CD4-positive, CD25-positive, alpha-beta regulatory T cell (primary cell): ENCODE measurements at places on chromosomes 12 and 14.
A peak's percentile ranks its signal among the peaks of the same experiment; 100 is the strongest.

- DNase-seq, result no peak
These were observed 36.0 kb downstream of the RTRAF start for GRCh38 chr14:52025310-52025709.

- DNase-seq, result no peak
These were observed 10.0 kb upstream of the SLC38A4 start for GRCh38 chr12:46835785-46836184.

DNA sequence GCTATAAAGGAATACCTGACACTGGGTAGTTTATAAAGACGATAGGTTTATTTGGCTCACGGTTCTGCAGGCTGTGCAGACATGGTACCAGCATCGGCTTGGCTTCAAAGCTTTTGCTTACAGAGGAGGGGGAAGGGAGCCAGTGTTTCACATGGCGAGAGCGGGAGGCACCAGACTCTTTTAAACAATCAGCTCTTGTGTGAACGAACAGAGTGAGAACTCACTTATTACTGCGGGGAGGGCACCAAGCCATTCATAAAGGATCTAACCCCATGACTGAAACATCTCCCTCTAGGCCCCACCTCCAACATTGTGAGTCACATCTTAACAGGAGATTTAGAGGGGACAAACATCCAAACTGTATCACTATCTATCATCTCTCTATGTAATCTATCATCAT lies 227.4 kb downstream of the TMEM132D start:
- DNase-seq, result no peak

GRCh38 chr14:71163842-71164629 lies 256.8 kb downstream of the PCNX1 start:
- no peak for DNase-seq

- no peak for DNase-seq
These were observed 40.0 kb downstream of the ZFYVE1 start for GRCh38 chr14:72986857-72987256.

GRCh38 chr12:25051656-25052195 lies 102.8 kb upstream of the BCAT1 start:
- no peak for DNase-seq

DNA sequence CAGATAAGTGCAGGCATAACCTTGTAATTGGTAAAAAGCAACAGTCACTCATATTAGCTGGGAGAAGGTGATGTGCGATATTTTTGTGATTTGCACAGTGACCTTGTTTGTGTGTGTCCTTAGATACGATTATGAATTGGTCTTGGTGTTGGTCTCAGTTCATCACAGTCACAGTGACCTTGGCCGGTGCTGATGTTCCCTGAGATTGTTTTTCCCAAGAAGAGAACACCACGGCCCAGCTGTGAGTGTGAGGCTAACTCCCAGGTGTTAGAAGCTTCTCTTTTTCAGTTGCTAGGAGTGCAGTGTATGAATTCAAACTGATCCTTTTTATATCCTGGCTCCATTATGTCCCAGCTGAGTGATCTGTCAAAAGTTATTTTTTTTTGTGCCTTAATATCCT lies 46.2 kb downstream of the TRHDE start:
- DNase-seq, result no peak

GRCh38 chr14:34628681-34629135 lies 1.2 kb downstream of the SNX6 start:
- DNase-seq, result peak; percentile 6

DNA sequence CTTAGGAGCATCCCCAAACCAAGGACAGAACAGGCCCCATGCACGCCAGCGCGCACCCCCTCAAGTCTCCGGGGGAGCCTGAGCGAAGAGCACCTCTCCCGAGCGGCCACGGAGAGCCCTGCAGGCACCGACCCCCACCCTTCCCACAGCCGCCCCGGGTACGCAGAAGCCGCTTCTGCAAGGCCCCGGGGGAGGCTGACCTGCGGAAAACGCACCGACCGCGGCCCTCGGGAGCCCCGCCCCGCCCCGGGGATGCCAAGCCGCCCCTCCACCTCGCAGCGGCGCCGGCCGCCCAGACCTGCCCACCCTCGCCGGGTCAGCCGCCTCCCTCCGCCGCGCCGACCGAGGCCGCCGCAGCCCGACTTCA lies 385 bp downstream of the CAPRIN2 start:
- DNase-seq, result no peak

DNA sequence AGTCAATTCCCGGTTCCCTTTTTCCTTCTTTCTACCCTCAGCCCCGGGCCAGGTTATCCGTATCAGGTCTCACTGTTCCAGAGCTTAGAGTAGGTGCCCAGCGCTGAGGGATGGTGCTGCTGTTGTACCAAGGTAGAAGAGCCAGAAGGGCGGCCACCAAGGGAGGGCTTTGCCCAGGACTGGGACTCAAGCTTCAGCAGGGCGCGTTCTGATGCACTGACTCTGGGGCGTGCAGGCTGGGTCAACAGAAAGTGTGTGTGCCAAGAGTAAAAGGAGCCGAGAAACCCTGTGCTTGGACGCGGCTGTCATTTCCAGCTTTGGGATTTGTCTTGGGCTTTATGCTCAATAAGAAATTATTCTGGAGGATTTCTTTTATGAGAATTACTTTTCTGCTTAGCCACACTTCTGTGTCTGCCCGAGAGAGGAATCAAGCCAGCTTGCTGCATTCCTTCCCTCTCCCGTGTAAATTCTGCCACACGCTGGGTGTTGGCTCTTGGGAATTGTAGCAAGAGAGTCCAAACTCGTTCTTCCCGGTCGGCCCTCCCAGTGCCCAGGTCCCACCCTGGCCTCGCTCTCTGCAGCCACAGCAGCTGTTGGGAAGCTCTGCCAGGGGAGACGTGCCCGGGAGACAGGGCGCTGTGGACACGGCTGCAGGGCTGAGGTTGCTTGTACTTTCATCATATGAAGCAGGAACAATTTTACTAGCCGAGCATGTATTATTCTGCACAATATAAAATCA lies 98.0 kb downstream of the FBXL14 start:
- no peak for DNase-seq

DNA sequence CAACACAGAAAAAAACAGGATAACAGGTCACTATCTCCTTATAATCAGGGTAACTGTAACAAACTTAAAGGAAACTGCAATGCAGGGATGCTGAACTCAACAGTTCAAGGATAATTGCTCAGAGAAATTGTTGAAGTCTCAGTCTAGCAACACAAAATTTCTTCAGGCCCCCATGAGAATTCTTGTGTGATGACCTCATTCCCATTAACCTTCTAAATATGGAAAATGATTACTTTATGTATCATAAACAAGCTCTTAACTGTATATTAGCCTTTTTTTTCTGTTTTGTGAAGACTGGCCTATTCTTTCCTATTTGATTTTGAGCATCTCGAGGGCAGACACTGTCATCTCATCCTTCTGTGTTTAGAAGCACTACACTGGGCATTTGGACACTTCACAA lies 47.1 kb downstream of the IGF1 start:
- DNase-seq, result no peak

GRCh38 chr12:50016501-50017475 lies 8.5 kb downstream of the RACGAP1 start:
- DNase-seq, result no peak

- DNase-seq, result no peak
These were observed 896 bp downstream of the HHIPL1 start for GRCh38 chr14:99645545-99646505.

DNA sequence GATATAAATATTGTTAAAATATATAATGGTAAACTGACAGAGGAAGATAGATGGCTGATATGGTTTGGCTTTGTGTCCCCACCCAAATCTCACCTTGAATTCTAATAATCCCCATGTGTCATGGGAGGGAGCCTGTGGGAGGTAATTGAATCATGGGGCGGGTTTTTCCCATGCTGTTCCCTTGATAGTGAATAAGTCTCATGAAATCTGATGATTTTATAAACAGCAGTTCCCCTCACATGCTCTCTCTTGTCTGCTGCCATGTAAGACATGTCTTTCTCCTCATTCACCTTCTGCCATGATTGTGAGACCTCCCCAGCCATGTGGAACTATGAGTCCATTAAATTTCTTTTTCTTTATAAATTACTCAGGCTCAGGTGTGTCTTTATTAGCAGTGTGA lies 46.3 kb downstream of the PTCSC3 start:
- no peak for DNase-seq

GRCh38 chr12:116677202-116677661 lies 60.6 kb downstream of the SPRING1 start:
- no peak for DNase-seq

DNA sequence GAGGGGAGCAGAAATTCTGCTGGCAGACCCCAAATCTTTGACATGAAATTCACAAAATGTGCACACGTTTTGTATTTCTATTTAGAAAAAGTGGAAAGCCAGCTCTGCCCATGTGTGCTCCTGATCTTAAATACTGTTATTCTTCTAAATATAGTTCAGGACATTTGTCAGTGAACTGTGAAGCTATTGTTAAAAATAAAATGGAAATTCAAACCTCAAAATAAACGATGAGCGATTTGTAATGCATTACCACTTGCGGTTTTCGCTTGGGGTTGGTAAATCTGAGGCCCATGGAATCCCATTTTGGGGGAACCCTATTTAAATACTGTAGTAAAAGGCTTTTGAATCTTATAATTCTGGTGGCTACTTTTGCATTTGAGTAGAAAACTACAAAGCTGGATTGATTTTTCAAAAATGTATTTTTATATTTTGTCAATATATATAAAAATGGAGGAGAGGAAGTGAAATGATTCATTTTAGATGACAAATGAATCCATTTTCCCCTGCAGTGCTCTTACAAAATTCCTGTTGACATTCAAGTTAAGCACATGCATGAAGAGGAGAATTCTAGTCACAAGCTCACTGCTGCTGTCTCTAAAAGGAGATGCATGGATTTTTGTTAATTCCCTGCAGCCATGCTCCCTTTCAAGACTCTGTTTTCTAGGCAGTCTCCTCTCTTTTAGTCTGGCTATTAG lies 47.1 kb downstream of the FLRT2 start:
- DNase-seq, result no peak

GRCh38 chr14:41950428-41951151 lies 343.9 kb downstream of the LRFN5 start:
- no peak for DNase-seq

- peak; percentile 60 for DNase-seq
These were observed 21.7 kb downstream of the ZDHHC22 start for GRCh38 chr14:77119851-77120250.

DNA sequence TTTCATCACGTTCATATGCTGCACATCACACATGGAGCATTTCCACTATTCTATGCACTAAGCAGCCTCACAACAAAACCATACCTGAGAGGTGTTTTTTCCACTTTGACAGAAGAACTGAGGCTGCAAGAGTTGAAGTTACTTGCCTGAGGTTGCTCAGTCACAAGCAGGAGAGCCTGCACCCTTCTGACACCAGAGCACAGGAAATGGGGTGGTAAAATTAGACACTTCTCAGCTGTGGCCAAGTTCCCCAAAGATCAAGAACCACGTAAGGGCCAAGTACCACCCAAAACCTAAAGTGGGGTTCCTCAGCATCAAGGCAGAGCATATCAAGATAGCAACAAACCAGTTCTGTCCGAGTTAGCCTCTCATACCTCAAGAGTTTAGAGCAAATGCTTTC lies 185.8 kb downstream of the CAPZA3 start:
- DNase-seq, result no peak

DNA sequence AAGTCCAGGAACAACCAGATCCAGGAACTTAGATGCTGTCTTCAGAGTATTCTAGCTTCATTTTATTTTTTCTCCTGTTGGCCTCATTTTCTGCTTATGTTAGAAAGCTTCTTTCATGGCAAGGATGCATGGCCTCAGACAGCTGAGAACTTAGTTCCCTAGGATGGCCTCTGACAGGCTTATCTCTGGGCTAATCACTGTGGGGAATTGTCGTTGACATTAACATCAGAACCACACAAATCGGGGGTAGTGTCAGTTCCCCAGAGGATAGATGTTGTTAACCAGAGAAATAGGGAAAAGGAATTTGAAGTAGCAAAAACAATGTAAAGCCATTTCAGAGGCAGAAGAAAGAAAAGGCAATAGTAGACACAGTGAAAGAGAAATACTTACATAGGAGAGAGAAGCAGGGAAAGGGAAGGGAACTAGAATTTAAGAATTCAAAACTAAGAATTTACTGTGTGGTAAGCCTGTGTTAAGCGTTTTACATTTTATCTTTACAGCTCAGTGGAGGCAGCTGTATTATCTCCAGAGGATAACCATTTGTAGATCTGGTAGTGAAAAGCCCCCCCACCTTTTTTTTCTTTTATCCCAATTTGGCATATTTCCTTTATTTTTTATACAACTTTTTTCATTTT lies 21.8 kb downstream of the FUT8 start:
- no peak for DNase-seq

- DNase-seq, result no peak
These were observed 1027.6 kb downstream of the BCL11B start for GRCh38 chr14:98244162-98244948.

DNA sequence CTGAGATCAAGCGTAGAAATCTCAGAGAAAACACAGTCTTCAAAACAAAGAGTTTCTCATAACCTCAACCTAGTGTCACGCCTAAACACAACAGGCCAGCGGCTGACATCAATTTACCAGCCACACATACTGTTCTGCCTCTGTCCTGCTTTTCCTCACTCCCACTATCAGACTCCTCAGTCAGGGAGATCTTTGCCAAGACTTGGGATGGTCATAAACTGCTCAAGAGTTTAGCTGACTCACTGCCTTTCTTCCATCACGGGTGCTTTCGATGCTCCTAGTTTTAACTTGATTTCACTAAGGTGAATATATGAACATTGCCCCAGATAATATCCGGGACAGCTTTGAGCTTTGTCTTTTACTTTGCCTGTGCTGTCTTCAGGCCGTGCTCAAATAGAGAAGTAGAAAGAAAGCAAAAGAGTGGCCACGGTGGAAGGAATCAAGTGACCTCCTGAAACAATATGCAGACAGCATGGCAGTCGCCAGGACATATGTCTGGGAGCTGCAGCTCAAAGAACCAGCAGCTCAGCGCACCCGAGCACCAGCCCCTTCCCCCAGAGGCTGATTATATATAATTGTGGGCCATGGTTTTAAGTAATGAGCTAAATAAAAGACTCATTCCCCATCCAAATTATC lies 12.1 kb downstream of the MDM1 start:
- DNase-seq, result no peak

DNA sequence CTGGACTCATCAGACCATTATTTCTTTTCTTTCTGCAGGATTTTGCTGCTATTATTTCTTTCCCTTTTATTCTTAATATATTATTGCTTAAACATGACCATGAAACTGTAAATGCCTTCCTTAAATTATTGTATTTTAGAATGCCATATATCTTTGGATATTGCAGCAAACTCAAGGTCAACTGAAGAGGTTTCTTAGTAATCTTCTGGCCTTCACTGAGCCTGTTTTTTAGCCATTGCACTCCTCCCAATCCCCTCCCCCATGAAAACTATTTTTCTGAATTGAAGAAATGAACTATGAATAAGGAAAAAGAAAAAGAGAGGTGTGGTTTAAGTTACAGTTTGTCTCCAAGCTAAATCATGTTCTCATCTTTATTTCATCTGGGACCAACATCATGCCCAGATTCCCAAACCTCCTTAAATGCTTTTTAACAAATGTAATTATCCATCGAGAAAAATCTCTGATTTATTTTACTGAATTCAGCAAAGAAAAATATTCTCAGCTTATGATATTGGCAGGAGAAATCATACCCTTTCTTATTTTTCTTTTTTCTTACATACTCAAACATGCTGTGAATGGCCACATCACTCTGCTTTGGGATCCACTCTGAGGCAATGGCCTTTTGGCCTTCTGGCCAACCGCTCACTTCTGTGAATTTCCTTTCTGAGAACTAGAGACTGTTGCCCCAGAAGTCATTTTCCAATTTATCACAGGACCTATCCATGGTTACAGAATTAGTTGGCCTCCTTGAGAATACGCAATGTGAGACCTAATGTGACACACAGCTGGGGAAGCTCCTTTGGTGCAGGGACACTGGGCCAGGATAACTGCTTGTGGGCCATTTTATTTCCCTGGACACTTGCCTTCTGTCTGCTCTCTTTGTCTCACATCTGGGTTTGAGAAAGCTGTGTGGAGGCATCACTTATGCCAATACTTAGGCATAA lies 50.9 kb downstream of the IGF1 start:
- DNase-seq, result no peak
